ENCODE measurements at places on chromosomes 2 and 18. TPM values are rescaled to one million over a fixed set of nuclear protein-coding genes. Genes with fewer than 3 reads are reported as not detected.

GRCh38 chr2:206915121-206915520 is 24.2 kb upstream of the CPO start:
- no peaks in the 10 kb centered on the region for H3K36me3 ChIP-seq
- H3K27me3 ChIP-seq, result no peaks in the 10 kb centered on the region

DNA sequence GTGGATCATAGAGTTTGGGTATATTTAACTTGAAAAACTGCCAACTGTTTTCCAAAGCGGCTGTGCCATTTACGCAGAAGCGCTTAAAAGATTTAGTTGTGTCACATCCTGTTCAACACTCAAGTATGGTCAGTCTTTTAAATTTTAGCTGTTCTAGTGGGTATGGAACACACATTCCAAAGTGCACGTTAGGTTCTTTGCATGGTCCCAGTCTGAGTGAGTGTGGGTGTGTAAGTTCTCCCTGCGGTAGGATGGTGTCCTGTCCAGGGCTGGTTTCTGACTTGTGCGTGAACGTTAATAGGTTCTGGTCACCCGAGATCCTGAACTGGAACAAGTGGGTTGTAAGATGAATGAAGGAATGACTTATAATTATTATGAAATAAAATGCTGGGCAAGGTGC is 28.4 kb upstream of the IL36G start:
- no peaks in the 10 kb centered on the region for H3K36me3 ChIP-seq
- no peak overlapping the region for H3K27ac ChIP-seq
- no peak for DNase-seq
- H3K4me3 ChIP-seq, result no peak overlapping the region
- H3K27me3 ChIP-seq, result no peaks in the 10 kb centered on the region

DNA sequence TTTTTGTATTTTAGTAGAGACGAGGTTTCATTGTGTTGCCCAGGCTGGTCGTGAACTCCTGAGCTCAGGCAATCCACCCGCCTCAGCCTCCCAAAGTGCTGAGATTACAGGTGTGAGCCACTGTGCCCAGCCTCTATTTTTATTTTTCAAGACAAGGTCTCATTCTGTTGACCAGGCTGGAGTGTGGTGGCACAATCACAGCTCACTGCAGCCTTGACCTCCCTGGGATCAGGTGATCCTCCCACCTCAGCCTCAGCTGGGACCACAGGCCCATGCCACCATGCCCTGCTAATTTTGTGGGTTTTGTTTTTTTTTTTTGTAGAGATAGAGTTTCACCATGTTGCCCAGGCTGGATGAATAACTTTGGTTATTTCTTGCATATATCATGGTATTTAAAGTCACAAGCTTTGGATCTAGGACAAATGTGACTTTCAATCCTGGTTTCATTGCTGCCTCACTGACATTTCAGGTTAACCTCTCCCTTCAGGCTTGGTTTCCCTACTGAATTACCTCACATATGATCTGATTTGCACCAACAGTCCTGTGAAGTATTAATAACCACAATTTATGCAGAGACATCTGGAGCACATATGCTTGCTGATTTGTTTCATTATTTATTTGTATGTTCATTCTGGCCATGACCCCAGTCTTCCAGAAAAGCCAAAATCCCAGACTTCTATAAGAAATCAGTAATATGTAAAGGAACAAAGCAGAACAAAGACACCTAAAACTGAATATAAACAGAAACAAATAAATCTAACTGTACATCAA is 17.5 kb upstream of the RAB31 start:
- H3K4me1 ChIP-seq, result no peaks in the 10 kb centered on the region
- no peaks in the 10 kb centered on the region for H3K36me3 ChIP-seq
- no peak overlapping the region for H3K27ac ChIP-seq
- H3K27me3 ChIP-seq, result no peaks in the 10 kb centered on the region

PLGLB2 gene
- polyA plus RNA-seq, result 0.60 TPM

CRYGC gene
- polyA plus RNA-seq, result not detected
